ENCODE measurements at places on chromosomes 2 and 18.

- DNase-seq, result no peak
Observed at GRCh38 chr2:67888351-67889005, 174.3 kb downstream of the C1D start.

- no peak for DNase-seq
Observed at GRCh38 chr18:63936932-63937393, 12.1 kb upstream of the HMSD start.

DNA sequence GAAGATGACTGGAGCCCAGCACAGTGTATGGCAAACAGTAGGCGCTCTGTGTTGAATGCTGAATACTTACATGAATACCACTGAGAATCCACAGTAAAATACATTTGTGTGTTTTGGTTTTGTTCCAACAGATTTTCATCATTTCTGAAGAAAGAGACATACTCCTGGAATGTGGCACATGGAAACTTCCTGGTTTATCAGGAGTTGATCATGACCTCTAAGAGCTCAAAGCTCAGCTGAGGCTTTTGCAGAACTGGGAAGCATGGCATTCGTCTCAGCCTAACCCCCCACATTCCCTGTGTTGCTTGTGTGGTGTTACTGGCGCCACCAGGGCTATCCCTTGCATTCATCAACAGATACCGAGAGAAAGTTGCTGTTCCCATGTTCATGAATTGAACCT, 316.9 kb upstream of the REV1 start:
- DNase-seq, result no peak

DNA sequence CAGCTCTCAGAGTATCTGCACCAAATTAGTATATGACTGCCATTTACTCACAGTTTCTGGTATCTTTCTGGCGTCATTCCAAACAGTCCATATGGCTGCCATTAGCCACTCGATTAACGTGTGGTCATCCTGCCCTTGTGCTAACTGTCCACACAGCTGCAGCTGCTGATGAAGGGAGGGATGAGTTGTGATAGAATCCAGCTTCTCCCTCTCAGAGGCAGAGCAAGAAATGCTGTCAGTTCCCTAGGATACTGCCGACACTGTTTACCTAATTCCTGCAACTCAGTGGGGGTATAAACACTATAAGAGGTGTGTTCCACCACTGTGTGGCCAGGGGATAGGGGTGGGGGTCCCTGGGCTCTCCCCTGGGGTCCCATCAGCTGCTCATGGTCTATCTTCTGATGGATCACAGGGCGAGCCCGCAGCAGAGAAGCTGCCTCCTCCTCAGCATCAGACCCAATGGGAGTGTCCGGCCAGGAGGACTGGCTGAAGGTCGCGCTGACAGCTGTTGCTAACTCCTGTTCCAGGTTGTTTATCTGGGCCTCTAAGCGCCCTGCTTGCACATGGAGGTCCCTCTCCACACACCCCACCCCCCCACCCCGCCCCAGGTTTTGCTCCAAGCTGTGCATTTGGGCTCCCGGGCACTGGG, 17.3 kb upstream of the KLHL23 start:
- DNase-seq, result no peak

GRCh38 chr2:172082105-172082943, 3.0 kb upstream of the DLX1 start:
- DNase-seq, result no peak
